ENCODE measurements at places on chromosomes 1 and 21. TPM values are rescaled to one million over a fixed set of nuclear protein-coding genes. Genes with fewer than 3 reads are reported as not detected.
A peak's percentile ranks its signal among the peaks of the same experiment; 100 is the strongest.

DNA sequence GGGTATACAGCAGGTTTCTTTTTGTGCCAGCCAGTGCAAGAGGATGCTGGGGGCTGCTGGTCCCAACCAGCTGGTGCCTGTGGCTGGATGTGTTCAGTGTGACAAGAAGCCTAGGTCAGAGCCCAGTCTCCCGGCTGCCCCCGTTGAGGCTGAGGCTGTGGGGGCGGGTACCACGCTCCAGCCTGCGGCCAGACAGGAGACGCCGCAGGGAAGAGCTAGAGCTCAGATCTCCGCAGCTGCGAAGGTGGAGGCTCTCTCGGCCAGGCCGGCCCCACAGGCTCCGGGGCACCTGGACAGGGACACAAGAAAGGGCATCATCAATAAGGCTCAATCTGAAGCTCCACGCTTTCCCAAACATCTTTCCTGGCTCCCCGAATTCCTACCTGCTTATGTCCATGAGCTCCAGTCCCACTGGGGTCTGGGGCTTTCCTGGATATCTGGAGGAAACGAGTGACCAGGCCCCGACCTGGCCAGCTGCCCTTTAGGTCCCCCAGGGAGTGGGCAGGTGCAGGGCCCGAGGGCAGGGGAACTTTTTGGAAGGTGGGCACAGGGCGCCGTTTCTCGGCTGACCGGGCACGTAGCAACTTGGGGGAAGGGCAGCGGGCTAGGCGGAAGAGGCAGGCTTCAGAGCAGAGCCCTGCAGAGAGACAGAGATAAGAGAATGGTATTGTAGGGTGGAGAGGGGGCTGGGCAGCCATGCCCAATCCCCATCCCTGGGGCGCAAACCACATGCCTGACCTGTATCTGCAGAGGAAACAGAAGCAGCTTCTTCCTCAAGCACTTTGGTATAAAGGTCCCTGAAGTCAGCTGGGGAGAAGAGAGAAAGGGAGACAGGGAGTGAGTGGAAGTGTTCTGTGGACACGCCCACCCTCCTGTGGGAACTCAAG, 7.4 kb downstream of the ENTREP3 start:
- no peaks in the 10 kb centered on the region for H3K27me3 ChIP-seq
- H3K27ac ChIP-seq = no peak overlapping the region
- DNase-seq = no peak
- H3K4me3 ChIP-seq = no peak overlapping the region

DNA sequence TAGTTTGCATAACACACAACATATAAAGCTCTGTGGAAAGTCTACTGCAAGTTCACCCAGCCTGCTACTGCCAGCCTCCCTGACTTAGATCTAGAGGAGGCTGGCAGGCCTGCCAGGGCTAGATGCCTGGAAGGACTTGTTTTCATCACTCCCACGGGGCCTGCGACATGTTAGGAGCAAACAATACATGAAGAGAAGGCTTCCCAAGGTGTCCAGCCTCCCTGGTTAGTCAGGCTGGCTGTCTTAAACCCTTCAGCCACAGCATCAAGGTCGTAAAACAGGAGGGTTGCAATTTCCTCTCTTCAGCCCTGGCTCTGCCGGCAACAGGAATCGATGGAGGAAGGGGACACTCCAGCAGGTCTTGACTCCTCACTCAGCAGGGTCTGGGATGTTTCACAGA, 104.5 kb downstream of the NGF start:
- H3K27ac ChIP-seq = no peak overlapping the region
- no peaks in the 10 kb centered on the region for H3K36me3 ChIP-seq
- no peaks in the 10 kb centered on the region for H3K27me3 ChIP-seq
- DNase-seq = no peak
- no peaks in the 10 kb centered on the region for H3K4me1 ChIP-seq

- no peaks in the 10 kb centered on the region for H3K27me3 ChIP-seq
- no peak overlapping the region for H3K4me3 ChIP-seq
- peaks cover 8% of the 10 kb centered on the region for H3K4me1 ChIP-seq
These were observed 13.3 kb downstream of the HSF2BP start for GRCh38 chr21:43645976-43646375.

DNA sequence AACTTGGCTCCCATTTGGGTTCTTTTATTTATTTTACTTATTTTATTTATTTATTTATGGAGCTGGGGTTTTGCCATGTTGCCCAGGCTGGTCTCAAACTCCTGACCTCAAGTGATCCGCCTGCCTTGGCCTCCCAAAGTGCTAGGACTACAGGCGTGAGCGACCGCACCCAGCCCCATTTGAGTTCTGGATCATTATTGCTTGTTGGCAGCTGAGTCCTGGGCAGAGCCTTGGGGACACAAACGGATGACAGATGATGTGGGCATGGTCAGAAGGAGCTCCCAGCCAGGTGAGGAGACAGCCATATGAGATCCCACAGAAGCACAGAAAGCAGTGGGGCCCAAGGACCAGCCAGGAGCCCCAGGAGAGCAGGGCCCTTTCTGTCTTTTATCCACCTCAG, 254.0 kb downstream of the MATN1 start:
- no peak for DNase-seq
- H3K4me3 ChIP-seq = no peak overlapping the region
- H3K27me3 ChIP-seq = no peaks in the 10 kb centered on the region
- no peaks in the 10 kb centered on the region for H3K36me3 ChIP-seq

DNA sequence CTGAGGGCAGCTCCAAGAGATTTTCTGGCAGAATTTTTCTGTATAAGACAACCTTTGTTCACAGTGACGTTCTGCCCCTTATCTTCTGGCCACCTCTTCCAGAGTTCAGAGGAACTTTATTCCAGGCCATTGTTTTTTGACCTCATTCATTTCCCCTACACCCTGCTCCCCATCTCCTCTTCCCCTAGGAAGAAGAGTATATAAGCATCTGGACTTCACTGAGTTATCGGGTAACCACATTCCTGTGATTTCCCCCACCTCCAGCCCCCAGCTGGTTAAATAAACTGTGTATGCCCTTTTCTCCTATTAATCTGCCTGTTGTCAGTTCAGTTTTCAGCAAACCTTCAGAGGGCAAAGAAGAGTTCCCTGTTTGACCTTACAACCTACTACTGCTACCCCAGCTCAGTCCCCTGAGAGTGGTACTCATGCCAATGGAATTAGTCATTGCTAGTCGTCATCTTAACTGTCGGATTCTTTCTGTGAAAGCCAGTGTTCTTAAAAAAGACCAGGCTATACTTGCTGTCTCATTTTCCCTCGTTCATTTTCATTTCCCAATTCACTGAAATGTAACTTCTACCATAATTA, 14.3 kb upstream of the ALG14 start:
- H3K27me3 ChIP-seq = no peaks in the 10 kb centered on the region
- H3K4me3 ChIP-seq = no peak overlapping the region
- peak overlapping the region; percentile 73 for H3K27ac ChIP-seq

GRCh38 chr21:39673736-39674135, 61.0 kb downstream of the B3GALT5 start:
- no peak overlapping the region for H3K4me3 ChIP-seq
- H3K36me3 ChIP-seq = no peaks in the 10 kb centered on the region
- H3K4me1 ChIP-seq = no peaks in the 10 kb centered on the region

DNA sequence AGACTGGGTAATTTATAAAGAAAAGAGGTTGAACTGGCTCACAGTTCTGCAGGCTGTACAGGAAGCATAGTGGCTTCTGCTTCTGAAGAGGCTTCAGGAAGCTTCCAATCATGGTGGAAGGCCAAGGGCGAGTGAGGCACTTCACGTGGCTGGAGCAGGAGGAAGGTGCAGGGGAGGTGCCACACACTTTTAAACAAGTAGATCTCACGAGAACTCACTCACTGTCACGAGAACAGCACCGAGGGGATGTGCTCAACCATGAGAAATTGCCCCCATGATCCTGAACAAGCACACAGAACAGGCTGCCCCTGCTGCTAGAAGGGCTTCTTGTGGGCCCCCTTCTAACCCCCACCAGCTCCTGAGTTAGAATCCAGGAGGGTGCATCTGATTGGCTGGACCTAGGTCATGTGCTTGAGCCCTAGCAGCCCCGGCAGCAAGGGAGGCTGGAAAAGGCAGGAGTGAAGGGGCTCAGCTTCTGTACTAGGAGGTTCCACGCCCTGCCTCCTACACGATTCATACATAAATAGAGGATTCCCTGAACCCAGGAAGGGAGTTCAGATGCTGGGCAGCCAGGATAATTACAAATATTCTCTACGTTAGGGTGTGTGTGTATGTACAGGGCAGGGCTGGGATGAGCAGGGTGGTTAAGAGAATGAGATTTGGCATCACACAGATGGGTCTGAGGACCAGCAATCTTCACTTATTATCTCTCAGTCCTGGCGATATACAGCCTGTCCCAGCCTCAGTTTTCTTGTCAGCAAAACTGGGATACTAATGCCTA, 72.8 kb upstream of the ATP5PO start:
- H3K36me3 ChIP-seq = no peaks in the 10 kb centered on the region
- DNase-seq = no peak
- no peaks in the 10 kb centered on the region for H3K27me3 ChIP-seq
- H3K4me1 ChIP-seq = no peaks in the 10 kb centered on the region

GRCh38 chr1:185427776-185428175, 110.7 kb upstream of the IVNS1ABP start:
- no peaks in the 10 kb centered on the region for H3K36me3 ChIP-seq
- no peak for DNase-seq
- H3K4me3 ChIP-seq = no peak overlapping the region
- H3K27ac ChIP-seq = no peak overlapping the region

DNA sequence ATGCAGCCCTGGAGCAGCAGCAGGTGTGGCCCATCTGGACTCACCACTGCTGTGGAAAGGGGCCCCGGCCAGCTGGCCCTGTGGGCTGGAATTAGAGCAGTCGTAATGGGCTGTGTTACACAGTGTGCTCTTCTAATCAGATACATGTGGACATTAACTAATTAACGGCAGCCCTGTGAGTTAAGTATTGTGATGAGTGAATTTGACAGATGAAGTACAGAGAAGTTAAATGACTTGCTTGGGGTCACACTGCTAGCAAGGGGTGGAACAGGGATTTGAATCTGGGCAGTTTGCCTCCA, 58.6 kb downstream of the MDM4 start:
- no peak for DNase-seq
- H3K4me1 ChIP-seq = no peaks in the 10 kb centered on the region
- H3K27ac ChIP-seq = no peak overlapping the region
- H3K36me3 ChIP-seq = no peaks in the 10 kb centered on the region

DNA sequence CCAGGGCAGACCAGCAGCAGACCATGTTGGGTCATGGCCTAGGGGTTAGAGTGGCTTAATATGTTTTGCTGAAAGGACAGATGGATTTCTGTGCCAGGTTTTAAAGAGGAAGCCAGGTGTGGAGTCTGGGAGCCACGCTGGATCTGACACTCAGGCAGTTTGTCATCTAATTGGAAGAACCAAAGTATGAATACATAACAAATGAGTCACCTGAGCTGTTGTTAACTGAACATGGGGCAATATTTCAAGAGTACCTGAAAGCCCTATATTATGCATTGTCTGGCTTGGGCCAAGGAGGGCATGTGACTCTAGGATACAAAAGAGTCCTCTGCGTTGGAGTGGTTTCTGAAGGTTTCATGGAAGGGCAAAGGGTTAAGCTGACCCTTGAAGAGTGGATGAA, 70.6 kb downstream of the LMO4 start:
- no peak for DNase-seq
- H3K4me1 ChIP-seq = peaks cover 5% of the 10 kb centered on the region
- no peak overlapping the region for H3K27ac ChIP-seq
- H3K4me3 ChIP-seq = no peak overlapping the region

DNA sequence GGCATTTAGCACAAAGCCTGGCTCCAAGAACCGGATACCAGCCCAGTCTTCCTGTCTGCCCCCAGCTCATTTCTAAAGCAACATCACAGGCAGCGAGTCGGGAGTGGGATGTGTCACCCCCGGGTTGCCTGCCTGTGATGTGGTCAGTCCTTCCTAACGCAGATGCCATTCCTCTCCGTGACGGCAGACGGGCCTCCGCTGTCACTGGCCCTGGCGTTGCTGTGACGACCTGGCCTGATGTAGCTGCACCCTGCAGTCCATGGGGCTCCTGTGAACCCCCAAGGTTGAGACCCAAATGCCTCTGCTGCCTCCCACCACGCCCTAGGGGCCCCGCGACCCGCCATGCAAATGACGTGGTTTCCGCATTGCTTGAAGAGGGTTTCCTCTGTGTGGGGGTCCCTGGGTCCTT, 12.3 kb downstream of the TNFRSF1B start:
- H3K27me3 ChIP-seq = no peaks in the 10 kb centered on the region
- H3K36me3 ChIP-seq = no peaks in the 10 kb centered on the region
- peaks cover 72% of the 10 kb centered on the region for H3K4me1 ChIP-seq
- peak overlapping the region; percentile 89 for H3K27ac ChIP-seq

DNA sequence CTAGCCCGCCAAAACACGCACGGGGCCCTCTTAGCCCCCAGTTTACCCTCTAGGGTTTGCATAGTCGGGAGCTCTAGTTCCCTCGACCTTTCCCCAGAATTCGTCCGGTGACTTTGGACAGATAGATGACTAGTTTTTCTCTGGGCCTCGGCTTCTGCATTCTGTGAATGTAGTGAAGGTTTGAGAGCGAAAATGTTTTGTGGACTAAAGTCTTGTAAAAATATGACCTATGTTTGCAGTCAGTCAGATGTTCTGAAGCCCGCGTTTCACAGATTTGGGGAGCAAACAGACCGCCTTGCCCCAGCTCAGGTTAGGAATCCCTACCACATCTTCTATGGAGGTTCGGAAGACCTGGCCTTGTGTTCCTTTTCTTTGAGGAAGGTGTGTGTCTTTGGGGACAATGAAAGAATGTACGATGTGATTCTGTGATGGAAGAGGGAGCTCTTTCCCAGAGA, 401 bp downstream of the UQCRH start:
- H3K4me3 ChIP-seq = peak overlapping the region; percentile 77
- no peak for DNase-seq
- H3K27me3 ChIP-seq = no peaks in the 10 kb centered on the region
- H3K36me3 ChIP-seq = no peaks in the 10 kb centered on the region

- DNase-seq = no peak
- H3K4me3 ChIP-seq = no peak overlapping the region
- H3K27me3 ChIP-seq = no peaks in the 10 kb centered on the region
- no peaks in the 10 kb centered on the region for H3K4me1 ChIP-seq
- no peak overlapping the region for H3K27ac ChIP-seq
These were observed 195.5 kb upstream of the NCAM2 start for GRCh38 chr21:20802631-20803260.

- H3K27me3 ChIP-seq = no peaks in the 10 kb centered on the region
- DNase-seq = no peak
- H3K4me1 ChIP-seq = peaks cover 44% of the 10 kb centered on the region
- no peak overlapping the region for H3K27ac ChIP-seq
These were observed 23.3 kb downstream of the RPRD2 start for GRCh38 chr1:150387200-150387599.

DNA sequence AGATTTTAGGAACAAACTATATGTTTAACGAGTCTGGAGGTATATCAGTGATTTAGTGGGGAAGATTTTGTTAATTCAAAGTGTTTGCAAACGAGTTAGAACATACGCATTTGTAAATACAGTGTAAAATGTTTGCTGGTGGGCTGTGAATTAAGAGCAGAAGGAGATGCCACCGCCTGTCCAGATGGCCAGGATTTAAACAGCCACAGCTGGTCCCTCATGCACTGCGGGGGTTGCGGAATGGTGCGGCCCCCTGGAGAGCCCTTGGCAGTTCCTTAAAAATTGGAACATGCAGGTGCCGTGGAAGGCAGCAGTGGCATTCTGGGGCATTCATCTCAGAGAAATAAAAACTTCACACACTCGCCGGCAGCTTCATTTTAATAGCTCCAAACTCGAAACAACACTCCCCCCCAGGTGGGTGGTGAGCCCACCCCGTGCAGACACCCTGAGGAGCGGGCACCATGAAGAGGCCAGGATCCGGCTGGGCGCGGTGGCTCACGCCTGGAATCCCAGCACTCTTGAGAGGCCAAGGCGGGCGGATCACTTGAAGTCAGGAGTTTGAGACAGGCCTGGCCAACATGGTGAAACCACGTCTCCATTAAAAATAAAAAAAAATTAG, 3.5 kb upstream of the C1orf159 start:
- H3K36me3 ChIP-seq = no peaks in the 10 kb centered on the region
- H3K27ac ChIP-seq = no peak overlapping the region
- no peak overlapping the region for H3K4me3 ChIP-seq

The ANGPTL3 gene
- total RNA-seq = not detected

The SPATA6 gene
- total RNA-seq = 55.5 TPM

The TACSTD2 gene
- 6.5 TPM for total RNA-seq

The PCSK9 gene
- total RNA-seq = 3.8 TPM

The NTPCR gene
- total RNA-seq = 20.0 TPM
